ENCODE measurements at places on chromosomes 3 and 15. TPM values are rescaled to one million over a fixed set of nuclear protein-coding genes. Genes with fewer than 3 reads are reported as not detected.

LEKR1 gene
- 0.21 TPM for total RNA-seq

CPN2 gene
- total RNA-seq: not detected

- H3K36me3 ChIP-seq: no peaks in the 10 kb centered on the region
- H3K4me3 ChIP-seq: no peak overlapping the region
- no peaks in the 10 kb centered on the region for H3K4me1 ChIP-seq
- no peaks in the 10 kb centered on the region for H3K27me3 ChIP-seq
Measured at GRCh38 chr3:26838026-26838425, 215.5 kb downstream of the LRRC3B start.

- no peak overlapping the region for H3K4me3 ChIP-seq
- no peak for DNase-seq
Measured at GRCh38 chr3:15491143-15491542, 30.4 kb downstream of the COLQ start.

- no peak for DNase-seq
- peaks cover 6% of the 10 kb centered on the region for H3K4me1 ChIP-seq
- H3K27ac ChIP-seq: no peak overlapping the region
- H3K4me3 ChIP-seq: no peak overlapping the region
- H3K36me3 ChIP-seq: no peaks in the 10 kb centered on the region
Measured at GRCh38 chr3:25384471-25384870, 43.6 kb upstream of the RARB start.

- peaks cover 12% of the 10 kb centered on the region for H3K4me1 ChIP-seq
- H3K27ac ChIP-seq: peak overlapping the region; percentile 93
- peak; percentile 95 for DNase-seq
- H3K27me3 ChIP-seq: no peaks in the 10 kb centered on the region
Measured at GRCh38 chr15:83092309-83092976, 15.0 kb upstream of the TM6SF1 start.

Measured in endothelial cell of umbilical vein (primary cell).